Esophagus mucosa (tissue), 1 donor: ENCODE measurements at places on chromosomes 13 and 19. TPM values are rescaled to one million over a fixed set of nuclear protein-coding genes. Genes with fewer than 3 reads are reported as not detected.
A peak's percentile ranks its signal among the peaks of the same experiment; 100 is the strongest.

DNA sequence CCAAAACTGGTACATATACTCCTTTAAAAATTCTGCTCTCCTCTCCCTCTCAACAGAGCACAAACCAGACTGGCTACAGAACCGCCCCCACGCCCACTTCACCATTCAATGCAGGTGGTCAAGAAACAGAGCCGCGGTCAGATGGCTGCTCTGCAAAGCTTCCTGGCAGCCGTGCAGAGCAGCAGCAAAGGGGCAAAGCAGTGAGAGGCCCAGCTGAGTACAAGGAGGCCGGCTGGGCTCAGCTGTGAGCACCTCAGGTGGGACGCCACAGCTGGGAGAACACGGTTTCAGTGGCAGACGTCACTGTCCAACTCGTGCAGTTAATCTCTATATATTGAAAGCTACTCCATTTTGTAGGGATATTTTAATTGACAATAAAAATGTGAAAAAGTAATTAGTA, 8.3 kb downstream of the GRTP1 start:
- no peak for ATAC-seq

The TUBA3C gene
- total RNA-seq: not detected

- ATAC-seq: no peak
Measured at GRCh38 chr13:48506092-48506701, 26.7 kb downstream of the RCBTB2 start.

- ATAC-seq: no peak
Measured at GRCh38 chr13:22427066-22427465, 753.7 kb upstream of the SGCG start.

GRCh38 chr19:3683405-3684053, 16.7 kb downstream of the PIP5K1C start:
- peak; percentile 55 for ATAC-seq

DNA sequence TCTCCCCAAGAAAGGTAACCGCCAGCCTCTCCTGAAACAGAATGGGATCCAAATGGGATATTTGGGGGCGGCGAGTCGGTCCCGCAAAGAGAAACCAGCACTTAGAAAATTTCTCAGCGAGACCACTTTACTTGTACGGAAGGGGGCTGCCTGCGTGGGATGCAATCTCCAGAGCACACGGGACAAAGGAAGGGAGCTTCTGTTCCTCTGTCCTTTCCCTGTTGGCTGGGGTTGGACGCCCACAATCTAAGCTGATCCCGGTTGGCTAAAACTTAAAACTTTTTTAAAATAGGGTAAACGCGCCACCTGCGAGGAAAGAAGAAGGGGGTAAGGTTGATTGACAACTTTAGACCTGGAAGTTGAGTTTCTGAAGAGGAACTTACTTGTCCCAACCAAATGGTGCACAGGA, 826 bp upstream of the BSG start:
- ATAC-seq: no peak

DNA sequence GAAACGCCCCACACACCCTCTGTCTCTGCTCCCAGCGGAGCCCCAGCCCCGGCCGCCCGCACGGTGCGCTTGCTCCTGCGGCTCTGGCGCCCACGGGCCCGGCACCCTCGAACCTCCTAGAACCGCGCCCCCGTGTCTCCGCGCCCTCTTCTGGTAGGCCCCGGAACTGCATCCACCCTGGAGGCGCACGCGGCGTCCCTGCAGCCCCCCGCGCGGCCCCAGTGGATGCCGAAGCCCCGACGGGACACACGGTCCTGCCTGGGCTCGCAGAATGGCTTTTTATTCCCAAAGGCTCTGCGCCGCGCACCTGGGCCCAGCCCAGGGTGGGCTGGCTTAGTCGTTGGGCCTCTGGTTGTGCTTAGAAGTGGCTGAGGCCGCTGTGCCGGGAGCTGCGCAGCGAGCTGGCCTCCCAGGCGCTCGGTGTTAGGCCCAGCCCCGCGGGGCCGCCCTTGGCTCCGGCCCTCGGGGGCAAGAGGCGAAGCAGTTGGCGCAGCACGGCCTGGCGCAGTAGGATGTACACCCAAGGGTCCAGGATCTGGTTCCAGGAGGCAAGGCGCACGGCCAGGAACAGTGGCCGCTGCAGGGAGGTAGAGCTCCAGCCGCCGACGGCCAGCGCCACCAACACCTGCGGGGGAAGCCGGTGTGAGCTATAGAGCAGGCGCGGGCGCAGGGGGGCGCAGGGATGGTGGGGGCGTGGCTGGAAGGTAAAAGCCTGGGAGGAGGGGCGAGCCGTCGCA, 2.8 kb downstream of the PTGER1 start:
- ATAC-seq: peak; percentile 26

The TMEM238 gene
- 25.6 TPM for total RNA-seq

DNA sequence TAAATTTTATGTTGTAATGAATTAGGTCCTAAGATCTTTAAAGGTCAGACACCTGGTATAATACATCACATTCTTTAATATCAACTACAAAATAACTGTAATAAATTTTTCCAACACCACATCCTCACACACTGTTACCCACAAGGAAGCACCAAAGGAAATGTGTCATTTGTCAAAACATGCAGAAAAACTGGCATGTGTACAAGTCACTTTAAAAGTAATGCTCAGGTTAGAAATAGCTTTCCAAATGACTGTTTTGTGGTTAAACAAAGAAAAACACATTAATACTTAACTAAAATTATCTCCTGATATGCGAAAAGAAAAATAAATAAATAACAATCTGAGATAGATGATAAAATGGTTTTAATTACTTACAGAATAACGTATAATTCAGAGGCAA, 74.7 kb downstream of the MZT1 start:
- ATAC-seq: no peak

DNA sequence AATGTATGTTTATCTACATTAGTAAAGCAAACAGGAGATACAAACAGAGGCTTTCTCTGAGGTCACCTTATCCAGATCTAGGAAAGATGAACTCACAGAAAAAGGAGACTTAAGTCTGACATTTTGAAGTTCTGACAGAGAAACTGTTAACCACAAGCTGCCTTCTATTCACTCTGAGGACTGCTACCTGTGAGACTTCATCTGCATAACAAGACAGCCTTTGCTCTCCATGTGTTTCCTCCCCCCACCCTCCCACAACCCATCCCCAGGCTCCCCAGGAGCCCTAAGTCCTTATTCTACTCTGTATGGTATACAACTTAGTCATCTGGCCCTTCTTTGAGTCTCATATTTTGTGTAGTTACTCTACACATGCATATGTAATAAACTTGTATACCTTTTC, 699.0 kb downstream of the FGF9 start:
- no peak for ATAC-seq

DNA sequence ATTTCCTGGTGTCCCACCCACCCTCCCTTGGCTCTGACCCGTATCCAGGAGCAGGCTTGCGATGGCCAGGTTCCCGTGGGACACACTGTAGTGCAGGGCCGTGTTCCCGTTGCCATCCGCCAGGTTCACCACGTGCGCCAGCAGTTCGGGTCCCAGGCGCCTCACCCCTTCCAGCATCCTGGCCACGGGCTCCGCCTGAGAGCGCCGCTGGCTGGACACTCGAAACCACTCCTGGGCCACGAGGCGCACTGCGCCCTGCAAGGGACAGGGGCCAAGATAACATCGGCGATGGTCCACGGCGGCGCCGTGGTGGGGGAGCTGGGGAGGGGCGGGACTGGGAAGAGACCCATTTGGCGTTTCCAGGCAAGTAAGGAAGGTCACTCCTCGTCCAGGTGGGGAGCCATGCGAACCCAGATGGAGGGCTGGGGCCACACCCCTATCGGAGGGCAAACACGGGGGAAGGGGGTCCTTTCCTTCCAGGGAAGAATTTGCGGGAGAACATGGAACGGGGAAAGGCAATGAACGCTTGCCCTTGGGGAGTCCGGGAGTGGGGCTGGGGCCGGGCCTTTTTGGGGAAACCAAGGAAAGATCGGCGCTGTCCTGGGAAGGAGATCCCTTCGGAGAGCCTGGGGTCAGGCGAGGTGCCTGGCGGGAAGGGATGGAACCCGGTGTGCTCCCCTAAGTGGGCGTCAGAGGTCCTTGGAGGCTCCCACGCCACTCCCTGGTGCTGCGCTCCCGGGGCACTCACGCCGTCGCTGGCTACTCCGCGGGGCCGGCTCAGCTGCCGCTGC, 9.9 kb downstream of the KANK3 start:
- ATAC-seq: peak; percentile 18

GRCh38 chr13:110394371-110394841, 87.3 kb downstream of the COL4A2 start:
- ATAC-seq: no peak

The CRX gene
- not detected for total RNA-seq

The KRTDAP gene
- 338 TPM for total RNA-seq

DNA sequence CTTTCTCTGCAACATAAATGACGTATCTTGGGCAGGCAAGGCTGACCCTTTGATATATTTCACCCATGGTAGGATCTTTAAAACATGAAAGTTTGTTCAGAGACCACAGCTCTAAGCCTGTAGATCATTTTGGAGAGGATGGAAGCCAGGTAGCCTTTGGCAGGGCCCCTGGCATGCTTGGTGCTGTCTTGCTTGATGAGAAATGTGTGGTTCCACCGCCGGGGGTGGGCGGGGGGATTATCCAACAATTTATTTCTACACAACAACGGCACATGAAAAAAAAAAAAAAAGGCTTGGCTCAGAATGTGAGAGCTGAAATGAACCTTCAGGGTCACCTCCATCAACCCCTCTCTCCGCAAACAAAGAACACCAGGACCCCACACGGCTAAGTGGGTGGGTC, 112.9 kb upstream of the MBNL2 start:
- ATAC-seq: no peak

The BIVM gene
- 5.5 TPM for total RNA-seq

- no peak for ATAC-seq
Measured at GRCh38 chr13:94390881-94391280, 88.6 kb downstream of the DCT start.

The CCNA1 gene
- total RNA-seq: 3.1 TPM

DNA sequence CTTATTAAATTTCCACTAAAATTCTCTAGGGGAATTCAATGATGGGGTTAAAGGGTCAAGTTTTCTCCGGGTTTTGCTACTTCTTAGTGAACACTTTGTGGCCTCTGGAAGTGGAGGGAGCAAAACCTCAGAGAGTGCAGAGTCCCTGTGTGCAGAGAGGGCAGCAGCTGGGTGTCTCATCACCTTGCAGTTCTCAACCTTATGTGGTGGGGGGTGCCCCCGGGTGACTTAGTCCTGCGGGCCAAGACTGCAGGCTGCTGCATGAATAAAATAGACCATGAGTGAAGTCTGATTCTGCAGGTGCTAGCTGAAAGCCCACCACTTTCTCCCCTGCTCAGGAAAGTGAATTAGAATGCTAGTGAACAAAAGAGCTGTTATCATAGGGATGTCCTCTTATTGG, 191.6 kb downstream of the DLEU7 start:
- ATAC-seq: no peak

DNA sequence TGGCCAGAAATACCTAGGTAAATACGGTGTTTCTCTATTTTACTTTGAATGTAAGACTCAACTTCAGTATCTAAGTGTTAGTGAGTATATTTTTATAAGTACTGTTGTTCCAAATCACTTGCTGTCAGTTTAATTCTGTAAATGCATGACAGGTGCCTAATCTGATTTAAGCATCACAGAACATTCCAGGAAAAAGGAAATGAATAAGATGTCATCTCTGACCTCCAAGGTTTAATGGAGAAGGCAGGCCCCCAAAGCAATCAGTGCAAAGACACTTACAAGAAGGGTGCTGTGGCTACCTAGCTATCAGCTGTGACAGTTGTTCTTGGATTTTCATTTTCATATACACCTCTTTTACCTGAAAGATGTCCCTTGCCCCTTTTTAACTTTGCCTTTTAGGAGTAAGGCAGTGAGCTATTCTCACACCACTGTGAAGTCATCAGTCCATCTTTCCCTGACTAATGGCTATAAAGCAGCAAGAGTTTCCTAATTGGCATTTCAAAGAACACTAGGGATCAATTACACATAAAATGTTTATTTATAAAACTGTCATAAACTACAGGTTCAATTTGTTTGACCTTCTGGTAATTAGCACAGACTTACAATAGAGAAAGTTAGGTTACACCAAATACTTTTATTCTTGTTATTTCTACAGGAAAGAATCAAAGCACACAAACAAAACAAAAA, 427.6 kb downstream of the SPRY2 start:
- ATAC-seq: no peak

DNA sequence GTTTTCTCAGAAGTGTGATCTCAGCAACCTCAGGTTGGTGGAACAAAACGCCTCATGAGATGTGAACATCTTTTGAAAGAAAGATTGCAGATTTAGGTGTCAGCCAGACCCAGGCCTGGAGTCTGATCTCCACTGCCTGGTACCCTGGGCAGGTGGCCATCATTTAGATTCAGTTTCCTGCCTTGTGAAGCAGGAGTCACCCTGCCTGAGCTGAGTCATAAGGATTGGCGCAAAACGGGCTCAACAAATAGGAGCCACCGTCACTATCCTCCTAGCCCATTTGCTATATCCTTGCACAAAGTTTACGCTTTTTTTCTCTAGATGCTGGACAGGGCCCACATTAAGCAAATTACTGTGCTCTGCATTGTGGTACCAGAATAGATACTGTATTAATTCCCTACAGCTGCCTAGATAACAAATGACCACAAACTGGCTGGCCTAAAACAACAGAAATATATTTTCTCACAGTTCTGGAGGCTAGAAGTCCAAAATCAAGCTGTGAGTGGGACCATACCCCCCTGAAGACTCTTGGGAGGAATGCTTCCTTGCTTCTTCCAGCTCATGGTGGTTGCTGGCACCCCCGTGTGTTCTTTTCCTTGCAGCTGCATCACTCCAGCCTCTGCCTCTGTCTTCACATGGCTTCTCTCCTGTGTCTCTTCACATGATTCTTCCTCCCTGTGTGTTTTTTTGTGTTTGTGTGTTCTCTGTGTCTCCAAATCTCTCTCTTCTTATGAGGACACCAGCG, 38.2 kb downstream of the TNFSF11 start:
- ATAC-seq: no peak

DNA sequence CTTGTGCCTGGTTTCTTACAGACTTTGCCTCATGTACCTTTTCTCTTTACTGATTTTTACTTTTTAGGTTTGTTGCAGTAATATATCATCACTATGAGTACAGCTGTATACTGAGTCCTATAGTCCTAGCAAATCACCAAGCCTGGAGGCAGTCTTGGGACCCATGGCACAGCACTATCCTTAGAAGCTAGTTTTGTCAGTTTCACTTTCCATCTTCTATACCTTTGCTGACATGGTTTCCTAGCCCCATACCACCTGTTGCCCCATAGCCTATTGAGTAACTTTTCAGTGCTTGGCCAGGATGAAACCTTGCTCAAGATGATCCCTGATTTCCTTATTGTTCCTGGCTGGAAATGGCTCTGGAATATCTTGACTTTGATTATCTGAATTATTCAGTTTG, 826.4 kb downstream of the GPC5 start:
- ATAC-seq: no peak

DNA sequence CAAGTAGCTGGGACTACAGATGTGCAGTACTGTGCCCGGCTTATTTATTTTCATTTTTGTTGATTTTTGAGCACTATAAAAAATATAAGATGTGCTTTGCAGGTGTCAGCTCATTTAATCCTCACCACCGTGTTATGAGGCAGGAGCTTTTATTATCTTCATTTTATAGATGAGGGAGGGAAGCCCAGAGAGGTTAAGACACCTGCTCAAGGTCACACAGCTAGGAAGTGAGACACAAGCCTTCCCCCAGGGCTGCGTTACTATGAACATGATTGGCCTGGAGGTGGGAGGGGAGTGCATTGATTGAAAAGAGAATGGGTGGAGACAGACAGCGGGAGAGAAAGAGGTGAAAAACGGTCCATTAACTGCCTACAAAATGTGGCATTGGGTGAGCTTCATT, 7.2 kb downstream of the ANKRD24 start:
- no peak for ATAC-seq

- peak; percentile 82 for ATAC-seq
Measured at GRCh38 chr13:24851546-24851945, 87.6 kb downstream of the RNF17 start.
